Amniotic stem cell (primary cell): ENCODE measurements at places on chromosomes 1 and 21.

DNA sequence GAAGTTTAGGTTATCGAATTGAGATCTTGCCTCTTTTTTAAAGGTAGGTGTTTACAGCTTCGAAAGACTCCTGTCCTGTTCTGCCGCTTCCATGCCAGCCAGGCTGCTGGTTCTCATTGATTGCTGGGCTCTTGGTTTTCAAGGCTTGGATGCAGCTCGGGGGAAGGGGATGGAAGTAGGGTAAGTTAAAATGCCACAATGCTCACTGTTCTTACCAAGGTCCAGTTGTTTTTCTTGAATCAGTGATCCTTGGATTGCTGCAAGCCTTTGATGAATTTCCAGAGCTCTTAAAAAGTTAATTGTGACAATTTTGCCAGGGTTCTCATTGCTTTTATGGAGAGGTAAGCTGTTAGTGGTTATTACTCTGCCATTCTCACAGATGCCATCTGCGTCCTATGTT, 74.9 kb downstream of the PCBP3 start:
- DNase-seq: no peak

DNA sequence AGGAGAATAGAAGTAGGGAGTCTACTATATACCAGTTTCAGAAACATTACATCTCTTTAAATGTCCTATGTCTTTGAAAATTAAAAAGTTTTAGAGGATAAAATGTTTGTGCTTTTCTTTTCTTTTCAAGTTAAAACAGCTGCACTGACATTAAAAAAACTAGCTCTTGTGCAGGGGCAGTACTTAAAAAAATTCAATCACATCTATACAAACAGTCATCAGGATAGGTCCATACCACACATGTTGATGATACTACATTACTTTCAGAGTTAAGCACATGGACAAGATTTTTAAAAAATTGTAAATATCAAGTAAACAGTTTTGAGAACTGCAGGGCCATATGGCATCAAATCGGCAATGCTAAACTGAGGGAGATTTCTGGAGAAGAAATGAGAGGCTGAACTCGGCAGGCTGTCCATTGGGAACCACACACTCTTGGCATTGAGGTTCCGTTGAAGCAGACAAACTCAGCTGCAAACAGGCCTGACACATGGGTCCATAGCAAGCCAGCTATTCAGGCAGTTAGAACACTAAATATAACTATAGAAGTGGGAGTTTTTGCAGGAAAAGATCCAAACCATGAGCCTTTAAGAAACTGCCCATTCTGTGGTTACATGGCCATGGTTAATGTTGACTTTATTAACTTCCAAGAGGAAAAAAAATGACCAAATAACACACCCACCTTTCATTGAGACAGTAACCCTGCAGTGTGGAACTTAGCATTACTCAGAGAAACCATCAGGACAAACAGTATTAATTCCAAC, 84.5 kb upstream of the BCL10 start:
- DNase-seq: no peak

- DNase-seq: no peak
These were observed 21.8 kb upstream of the RIMKLA start for GRCh38 chr1:42358791-42359190.

DNA sequence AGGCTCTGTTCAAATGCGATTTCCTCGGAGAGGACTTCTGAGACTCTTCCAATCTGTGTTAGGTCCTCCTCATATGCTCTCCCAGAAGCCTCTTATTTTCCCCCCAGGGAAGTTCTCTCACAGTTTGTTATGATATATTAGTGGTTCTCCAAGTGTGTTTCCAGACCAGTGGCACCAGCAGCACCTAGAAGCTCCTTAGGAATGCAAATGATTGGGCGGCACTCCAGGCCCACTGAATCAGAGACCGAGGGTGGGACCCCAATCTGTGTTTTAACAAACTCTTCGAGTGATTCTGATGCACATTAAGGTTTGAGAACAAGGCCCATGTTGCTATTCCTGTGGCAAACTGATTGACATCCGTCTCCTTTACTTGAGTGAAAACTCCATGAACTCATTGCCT, 63.0 kb downstream of the NMNAT2 start:
- DNase-seq: no peak

GRCh38 chr1:178633056-178633455, 92.0 kb upstream of the RALGPS2 start:
- DNase-seq: peak; percentile 60
